GM23338 (cell line): ENCODE measurements at places on chromosomes 1 and 21. TPM values are rescaled to one million over a fixed set of nuclear protein-coding genes. Genes with fewer than 3 reads are reported as not detected.

Gene NTMT2
- polyA plus RNA-seq: 0.45 and 0.48 TPM in 2 replicates

Gene SPATA21
- polyA plus RNA-seq: not detected in 2 replicates

Gene TCP10L
- 0.65 and 1.5 TPM in 2 replicates for polyA plus RNA-seq

Gene ADORA3
- polyA plus RNA-seq: not detected in 2 replicates

Gene OVAAL
- polyA plus RNA-seq: not detected in 2 replicates

Gene CD34
- polyA plus RNA-seq: 0.09 and 0.18 TPM in 2 replicates

Gene HES3
- 7.1 and 7.7 TPM in 2 replicates for polyA plus RNA-seq

Gene CLDN17
- not detected in 2 replicates for polyA plus RNA-seq

Gene NCF2
- polyA plus RNA-seq: 0.45 TPM in 1 of 2 replicates, not detected in the other

Gene AVPR1B
- polyA plus RNA-seq: 0.09 and 0.24 TPM in 2 replicates

Gene SLC6A17
- polyA plus RNA-seq: 0.03 and 0.16 TPM in 2 replicates

Gene GJC2
- polyA plus RNA-seq: 0.15 and 0.23 TPM in 2 replicates

Gene PROX1
- 0.66 and 0.92 TPM in 2 replicates for polyA plus RNA-seq

Gene RAB25
- polyA plus RNA-seq: 42.7 and 47.3 TPM in 2 replicates

Gene HSD3B1
- not detected in 2 replicates for polyA plus RNA-seq

Gene TAS1R1
- 0.19 TPM in 1 of 2 replicates, not detected in the other for polyA plus RNA-seq

Gene ADAMTS5
- polyA plus RNA-seq: 0.16 and 0.32 TPM in 2 replicates

Gene CYP4A22
- not detected in 2 replicates for polyA plus RNA-seq

Gene COL8A2
- 0.77 and 0.95 TPM in 2 replicates for polyA plus RNA-seq

Gene RGS16
- polyA plus RNA-seq: 31.6 and 35.2 TPM in 2 replicates

Gene DCAF6
- 16.7 and 18.6 TPM in 2 replicates for polyA plus RNA-seq

Gene VSIG8
- polyA plus RNA-seq: not detected in 2 replicates

Gene OPRD1
- 0.55 and 1.3 TPM in 2 replicates for polyA plus RNA-seq

Gene RNF19B
- polyA plus RNA-seq: 2.6 and 2.9 TPM in 2 replicates

Gene PKN2
- 14.6 and 15.2 TPM in 2 replicates for polyA plus RNA-seq

Gene CALML6
- polyA plus RNA-seq: 0.42 TPM in 1 of 2 replicates, not detected in the other

Gene TCHH
- 0.33 and 0.42 TPM in 2 replicates for polyA plus RNA-seq

Gene PRRX1
- 0.58 TPM in 1 of 2 replicates, not detected in the other for polyA plus RNA-seq

Gene HMGCL
- polyA plus RNA-seq: 9.1 and 11.6 TPM in 2 replicates
